ENCODE measurements at places on chromosomes 5 and 9.

GRCh38 chr5:6496207-6496584 lies 47.5 kb downstream of the UBE2QL1 start:
- no peak for DNase-seq

DNA sequence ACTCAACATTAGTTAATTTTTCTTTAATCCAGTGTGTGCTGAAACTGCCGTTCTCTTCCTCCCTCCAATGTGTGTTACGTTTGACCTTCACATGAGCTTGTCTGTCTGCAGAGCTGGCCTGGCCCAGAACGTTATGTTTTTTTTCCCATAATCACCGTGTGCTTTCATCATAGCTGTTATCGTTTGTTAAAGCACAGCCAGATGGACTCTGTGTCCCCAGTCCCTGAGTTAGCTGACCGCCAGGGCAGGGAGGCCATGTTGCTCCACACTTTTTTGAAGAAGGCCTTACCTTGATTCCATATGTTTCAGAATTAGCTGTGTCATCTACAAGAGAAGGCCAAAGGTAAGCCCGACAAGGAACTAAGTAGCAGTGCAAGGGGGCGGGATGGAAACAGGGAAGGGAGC lies 55.7 kb downstream of the HSD17B3 start:
- no peak for DNase-seq

GRCh38 chr5:74179179-74179578 lies 461.3 kb downstream of the ENC1 start:
- DNase-seq, result peak; percentile 66

DNA sequence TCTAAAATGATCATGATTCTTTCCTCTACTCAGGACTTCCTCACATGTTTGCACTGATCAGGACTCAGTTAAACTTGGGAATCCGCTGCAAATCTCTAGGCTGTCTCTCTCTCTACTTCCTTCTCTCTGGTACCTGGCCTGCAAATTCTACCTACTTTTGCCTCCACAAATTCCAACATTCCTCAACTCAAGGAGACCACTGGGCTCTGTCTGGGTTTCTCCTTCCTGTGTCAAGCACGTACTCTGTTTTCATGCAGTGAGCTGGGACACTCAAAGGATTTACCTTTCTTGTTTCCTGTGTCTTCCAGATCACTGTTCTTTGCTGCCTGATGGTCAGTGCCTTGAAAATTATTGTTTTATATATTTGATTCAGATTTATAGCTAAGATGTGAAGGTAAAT lies 45.9 kb upstream of the ANKRD31 start:
- DNase-seq, result no peak

DNA sequence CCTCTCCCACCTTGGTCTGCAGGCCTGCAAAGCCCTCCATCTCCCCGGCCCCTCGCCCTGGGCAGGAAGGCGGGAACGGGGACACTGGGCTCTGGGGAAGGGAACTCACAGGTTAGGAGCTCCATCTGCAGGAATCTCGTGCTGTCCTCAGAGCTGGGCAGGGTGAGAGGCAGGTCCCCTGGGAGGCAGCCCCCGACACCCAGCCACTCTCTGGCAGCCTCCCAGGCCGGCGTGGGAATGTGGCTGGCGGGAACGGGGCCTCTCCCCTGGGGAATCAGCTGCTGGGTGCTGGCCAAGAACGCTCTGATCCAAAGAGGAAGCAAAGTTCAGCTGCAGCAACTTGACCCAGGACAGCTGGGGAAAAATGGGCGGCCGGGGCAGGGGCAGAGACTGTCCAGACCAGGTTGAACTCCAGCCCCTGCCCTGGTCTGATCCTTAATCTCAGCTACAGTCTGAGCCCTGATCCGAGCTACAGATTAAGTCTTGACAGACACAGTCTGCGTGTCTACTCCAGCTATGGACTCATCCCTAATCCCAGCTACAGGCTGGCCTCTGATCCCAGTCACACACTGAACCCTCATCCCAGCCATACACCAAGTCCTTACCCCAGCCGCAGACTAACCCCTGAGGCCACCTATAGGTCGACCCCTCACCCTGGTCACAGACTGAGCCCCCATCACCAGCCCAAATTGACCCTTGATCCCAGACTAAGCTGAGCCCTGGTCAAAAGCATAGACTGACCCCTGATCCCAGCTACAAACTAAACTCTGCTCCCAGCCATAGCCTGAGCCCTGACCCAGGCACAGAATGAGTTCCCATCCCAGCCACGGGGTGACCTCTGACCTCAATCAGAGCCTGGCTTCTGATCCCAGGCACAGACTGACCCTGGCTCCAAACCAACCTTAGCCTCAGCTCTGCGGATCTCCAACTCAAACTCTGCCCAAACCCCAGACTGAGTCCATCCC lies 37.3 kb upstream of the EGFL7 start:
- DNase-seq, result no peak

GRCh38 chr9:16413509-16414016 lies 456.9 kb downstream of the BNC2 start:
- DNase-seq, result peak; percentile 81

- no peak for DNase-seq
These were observed 57.4 kb downstream of the NFIB start for GRCh38 chr9:14256588-14256987.

- DNase-seq, result peak; percentile 58
These were observed 166.3 kb downstream of the MPDZ start for GRCh38 chr9:13113216-13113615.

All from GM04504 (cell line).